Muscle of back (tissue), 13 donors: ENCODE measurements at places on chromosomes 11 and 22.

DNA sequence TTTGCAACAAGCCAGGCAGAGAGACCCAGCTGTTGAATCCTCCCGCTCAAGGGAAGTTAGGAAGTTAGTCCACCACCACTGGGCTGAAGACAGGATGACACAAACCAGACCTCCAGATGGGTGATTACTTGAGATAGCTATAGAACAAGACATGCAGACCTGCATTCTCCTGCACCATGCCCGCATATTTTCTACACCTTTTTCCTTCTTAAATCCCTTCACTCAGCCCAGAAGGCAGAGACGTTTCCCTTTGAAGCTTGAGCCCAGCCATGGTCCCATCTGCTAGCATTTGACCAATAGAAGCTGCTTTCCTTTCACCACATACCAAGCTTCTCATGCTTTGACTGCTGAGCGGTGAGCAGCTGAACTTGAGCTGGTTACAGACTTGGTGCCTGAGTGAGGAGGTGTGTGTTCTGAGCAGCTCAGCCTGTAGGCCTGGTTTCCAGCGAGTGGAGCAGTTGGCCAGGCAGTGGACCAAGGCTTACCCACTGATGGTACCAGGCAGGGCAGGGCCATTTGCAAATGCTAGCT, 29.2 kb upstream of the CBX6 start:
- DNase-seq: no peak

DNA sequence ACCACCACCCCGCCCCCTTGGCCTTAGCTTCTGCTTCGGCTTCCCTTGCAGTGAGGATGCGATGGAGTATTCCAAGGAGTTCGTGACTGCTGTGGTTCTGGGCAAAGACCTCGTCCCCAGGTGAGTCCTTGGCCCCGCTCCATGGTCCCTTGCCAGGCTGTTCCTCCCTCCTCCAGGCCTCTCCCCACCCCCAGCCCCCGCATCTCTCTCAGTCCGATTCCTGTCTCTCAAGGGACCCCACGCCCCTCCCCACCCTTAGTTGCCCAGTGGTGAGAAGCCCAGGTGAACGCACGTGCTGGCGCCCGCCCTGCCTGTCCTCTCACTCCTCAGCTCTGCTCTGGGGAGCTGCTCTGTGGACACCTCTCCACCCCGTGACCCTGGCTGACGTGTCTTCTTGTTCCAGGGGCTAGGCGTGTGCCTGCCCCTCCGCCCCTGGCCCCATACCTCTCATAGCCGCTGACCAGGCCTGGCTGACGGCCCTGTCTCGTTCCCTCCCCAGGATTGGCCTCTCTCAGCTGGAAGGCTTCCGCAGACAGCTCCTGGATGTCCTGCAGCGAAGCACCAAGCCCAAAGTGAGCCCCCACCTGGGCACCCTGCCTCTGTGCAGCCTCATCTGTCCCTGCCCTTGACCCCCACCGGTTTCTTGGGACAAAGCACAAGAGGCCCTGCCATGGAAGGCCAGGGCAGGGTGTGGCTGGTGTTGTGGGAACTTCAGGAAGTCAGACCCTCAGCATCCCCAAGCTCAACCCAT, 14.6 kb upstream of the MYRF start:
- peak; percentile 43 for DNase-seq

- DNase-seq: no peak
These were observed 4.0 kb downstream of the PLXNB2 start for GRCh38 chr22:50303515-50303847.

GRCh38 chr22:38843657-38844314, at the start of gene NPTXR:
Gene NPTXR, minus strand, starts transcription at chr22:38844028.
- DNase-seq: peak; percentile 26

DNA sequence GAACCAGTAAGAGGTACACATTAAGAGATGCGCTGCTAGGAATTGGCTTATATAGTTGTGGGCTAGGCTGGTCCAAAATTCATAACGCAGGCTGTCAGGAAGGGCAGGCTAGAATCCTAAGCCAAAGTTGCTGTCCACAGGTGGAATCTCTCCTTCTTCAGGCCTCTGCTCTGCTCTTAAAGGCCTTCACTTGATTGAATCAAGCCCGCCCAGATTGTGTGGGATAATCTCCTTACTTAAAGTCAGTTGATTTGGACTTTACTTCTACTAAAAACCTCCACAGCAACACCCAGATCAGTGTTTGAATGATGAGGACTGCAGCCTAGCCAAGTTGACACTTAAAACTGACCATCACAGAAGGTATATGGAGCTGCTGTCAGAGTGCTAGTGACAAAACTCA, 68.8 kb downstream of the LRRC32 start:
- DNase-seq: no peak

DNA sequence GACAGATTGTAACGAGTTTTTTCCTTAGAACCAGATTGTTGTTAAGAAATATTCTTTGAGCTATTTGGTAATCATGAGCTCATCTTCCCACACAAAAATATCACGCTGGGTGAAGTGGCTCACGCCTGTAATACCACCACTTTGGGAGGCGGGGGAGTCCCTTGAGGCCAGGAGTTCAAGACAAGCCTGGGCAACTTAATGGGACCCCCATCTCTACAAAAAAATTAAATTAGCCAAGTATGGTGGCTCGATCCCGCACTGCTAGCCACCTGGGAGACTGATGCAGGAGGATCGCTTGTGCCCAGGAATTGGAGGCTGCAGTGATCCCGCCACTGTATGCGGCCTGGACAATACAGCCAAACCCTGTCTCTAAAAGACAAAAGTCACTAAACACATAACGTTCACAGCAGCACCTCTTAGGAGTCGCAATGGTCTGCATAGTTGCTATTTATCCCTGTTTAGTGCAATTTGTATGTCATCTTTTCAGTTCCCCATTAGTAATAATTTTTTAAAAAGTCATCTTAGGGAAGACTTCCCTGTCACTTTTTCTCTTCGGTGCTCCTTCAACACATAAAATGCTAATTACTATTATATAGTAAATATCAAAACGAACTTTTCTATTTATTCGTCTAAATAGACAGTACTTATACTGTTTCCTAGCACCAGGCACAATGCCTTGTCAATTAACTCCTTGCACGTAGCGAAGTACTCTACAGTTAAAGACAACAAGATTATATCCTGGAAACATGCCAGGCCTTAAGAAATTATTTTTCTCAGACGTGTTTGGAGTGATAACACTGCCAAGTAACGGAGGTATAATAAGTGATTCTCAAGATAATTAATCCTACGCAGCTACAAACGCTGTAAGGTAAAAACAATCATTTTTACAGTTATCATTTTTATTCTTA, 1.1 kb downstream of the ST13 start:
- DNase-seq: no peak

DNA sequence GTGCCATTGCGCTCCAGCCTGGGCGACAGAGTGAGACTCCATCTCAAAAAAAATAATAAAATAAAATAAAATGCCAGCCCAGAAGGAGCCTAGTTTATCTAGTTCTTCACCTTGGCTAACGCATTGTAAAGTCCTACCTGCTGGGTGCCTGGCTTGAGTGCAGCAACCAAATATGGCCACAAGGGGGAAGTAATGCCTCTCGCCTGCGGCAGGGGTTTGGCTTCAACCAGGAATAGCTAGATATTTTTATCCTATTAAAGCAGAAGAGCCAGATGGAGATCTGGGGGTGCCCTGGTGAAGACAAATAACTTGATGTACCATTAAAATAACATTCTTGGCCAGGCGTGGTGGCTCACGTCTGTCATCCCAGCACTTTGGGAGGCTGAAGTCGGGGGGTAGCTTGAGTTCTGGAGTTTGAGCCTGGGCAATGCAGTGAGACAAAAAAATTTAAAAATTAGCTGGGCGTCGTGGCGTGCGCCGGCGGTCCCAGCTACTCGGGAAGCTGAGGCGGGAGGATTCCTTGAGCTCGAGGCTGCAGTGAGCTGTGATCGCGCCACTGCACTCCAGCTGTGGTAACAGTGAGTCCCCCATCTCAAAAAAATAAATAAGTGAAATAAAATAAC, 20.6 kb upstream of the PLEKHB1 start:
- peak; percentile 83 for DNase-seq

DNA sequence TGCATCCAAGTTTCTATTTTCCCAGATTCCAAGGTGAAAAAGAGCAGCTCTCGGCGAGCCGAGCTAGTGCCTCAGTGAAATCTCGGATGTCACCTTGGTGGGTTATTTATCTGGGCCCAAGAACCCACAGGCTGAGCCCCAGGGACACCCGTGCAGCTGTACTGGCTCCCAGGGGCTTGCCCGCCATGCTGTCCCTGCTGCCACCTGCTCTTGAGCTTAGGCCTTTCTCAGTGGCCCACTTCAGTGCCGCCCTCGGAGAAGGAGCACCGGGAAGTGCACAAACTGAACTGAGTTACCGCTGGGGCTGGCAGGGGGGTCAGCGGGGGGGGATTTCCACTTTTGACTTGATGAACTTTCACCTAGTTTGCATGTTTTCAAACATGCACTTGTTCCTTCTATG, 27.9 kb downstream of the CPT1A start:
- DNase-seq: no peak
